ENCODE measurements at places on chromosomes 5 and 9.

- DNase-seq = no peak
Observed at GRCh38 chr9:72996684-72997314, 43.9 kb upstream of the ALDH1A1 start.

- DNase-seq = no peak
Observed at GRCh38 chr5:14859980-14860379, 11.6 kb downstream of the ANKH start.

DNA sequence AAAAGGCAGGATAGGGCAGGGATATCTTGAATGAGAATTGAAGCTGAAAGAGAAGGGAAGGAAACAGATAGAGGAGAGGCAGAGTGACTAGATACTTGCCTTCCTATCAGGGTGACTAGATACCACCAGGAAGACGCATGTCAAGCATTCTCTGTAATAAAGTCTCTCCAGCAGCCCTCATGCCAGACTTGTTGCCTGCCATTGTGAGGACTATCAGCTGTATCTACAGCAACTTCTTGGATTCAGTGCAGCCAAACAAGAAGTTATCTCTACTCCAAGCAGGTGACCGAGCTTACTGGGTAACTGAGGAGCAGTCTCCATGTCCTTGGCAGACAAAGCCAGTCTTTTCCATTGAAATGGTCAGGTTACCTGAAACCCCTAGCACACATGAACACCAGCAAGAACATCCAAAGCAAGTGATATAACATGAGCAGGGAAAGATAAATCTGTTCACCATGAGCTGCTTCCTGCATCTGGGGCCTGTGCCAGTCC lies 9.3 kb downstream of the SH3RF2 start:
- DNase-seq = no peak

DNA sequence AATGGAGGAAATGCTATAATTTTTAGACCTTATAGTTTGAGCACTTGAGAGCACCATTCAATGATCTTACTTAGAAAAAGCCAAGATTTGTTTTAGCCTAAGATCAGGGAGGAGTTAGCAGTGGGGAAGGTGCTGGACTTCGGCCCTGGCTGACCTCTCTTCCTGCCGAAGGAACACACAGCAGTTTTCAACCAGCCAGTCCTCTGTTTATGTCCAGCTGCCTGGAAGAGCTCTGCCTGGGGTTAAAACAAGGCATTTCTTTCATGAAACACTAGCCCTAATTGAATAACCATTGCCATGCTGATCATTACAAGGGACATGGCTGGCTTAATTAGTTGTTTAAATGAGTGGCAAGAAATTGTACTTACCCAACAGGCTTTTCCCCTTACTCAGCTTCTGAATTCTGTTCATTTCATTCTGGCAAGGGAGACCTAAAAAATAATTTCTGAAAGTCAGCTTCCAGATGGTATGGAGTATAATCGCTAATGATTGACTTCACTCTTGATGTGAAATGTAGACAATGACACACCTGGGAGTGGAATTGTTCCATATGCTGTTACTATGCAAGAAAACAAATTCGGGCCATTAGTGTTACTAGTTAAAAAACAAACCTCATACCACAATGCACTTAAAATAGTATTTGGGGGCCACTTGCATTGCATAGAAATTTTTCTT lies 514.2 kb downstream of the SPOCK1 start:
- no peak for DNase-seq

DNA sequence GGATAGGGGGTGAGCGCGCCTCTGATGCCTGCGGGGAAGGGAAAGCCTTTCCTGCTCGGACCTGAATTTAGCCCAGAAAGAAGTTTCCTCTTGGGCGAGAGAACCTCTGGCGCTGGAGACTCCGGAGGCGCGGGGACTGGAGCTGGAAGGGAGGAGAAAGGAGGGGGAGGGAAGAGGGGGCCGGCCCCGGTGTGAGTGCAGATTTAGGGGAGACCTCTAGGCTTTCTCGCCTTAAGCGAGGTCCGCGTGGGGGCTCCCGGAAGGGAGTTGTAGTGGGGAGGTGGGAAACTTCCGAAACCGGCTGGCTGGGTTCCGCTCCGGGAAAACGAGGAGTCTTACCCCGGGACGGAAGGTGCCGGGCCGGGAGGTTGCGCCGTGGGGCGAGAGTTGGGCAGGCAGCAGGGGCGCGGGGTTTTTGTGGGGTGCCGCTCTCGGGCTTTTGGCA lies 1.3 kb downstream of the PCSK5 start:
- peak; percentile 35 for DNase-seq

DNA sequence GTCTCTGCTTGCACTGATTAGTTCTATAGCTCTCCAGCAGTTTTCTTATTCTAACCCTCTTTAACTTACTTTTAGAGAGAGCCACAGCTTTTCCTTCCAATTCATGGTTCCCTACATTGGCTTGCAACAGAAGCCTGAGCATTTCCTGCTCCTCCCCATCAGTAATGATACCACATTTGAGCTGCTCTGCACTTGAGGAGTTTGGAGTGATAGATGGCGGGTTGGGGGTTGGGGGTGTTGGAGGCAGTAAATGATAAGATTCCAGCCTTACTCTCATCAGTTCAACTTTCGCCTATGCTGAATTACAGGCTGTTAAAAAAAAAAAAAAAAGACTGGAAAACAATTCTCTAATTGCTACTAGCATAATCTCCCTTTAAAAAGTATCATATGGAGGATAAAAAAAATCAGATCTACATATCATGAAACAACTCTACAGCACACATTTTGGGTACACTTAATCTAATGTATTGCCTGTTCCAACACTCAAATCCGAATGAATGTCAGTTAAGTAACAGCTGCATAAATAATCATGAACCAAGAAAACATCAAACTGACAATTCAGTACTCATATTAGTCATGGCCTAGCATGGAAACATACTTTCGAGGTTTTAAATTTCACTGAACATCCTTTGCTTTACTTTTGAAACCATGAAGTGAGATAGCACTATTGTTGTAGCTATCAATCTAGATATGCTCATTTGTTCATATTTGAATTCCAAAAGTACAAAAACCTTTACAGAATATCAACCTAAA lies 224.7 kb downstream of the NFIB start:
- DNase-seq = no peak

DNA sequence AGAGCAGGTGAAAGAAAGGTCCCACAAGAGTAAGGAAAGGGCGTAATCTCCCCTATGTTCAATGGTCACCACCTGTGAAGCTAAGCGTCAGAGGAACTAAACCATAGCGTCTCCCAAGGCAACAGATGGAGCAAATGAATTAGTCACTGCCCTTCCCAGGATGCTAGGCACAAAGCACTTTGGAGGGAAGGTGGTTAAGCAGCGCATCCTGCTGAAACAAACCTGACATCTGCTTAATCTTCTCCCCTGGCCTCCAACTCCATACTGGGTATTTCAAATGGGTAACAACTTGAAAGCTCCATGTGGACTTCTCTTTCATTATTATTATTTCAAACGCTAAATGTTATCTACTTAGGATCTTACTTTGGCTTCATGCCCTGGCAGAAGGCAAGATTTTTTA lies 227.3 kb downstream of the MLLT3 start:
- DNase-seq = no peak

GRCh38 chr5:76663573-76663972 lies 40.4 kb upstream of the F2RL2 start:
- peak; percentile 22 for DNase-seq

GRCh38 chr9:22142671-22143070 lies 133.6 kb upstream of the CDKN2B start:
- DNase-seq = peak; percentile 24

DNA sequence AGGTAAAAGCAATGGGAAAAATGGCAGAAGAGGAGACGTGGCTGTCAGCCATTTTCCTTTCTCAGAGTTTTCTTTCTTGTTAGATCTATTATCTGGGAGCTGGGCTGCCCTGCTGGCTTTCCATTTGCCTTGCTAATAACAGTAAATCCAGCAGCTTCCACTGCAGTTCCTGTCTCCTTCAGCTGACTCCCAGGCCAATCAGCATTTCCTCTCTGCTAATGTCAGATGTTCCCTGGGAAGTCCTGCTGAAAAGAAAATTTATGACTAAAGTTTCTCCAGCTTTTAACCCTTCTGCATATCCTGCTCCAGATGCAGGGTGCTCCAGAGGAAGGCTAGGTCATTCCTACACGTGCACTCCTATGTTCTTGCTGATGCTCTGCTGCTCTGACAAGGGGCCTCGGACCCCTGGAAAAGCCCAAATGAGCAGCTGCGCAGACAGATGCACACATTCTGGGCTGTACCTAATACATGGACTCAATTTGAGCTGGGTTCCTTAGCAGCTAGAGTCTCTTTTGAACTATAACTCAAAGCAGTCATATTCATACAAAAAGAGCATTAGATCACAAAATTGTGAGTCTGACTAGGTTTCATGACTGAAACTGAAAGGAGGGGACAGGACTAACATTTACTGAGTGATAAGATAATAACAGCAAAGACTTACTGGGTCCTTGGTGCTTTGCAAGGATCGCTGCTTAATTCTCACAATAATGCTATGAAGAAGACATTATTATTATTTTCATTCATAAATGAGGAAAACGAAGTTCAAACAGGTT lies 182.2 kb downstream of the MAPKAP1 start:
- no peak for DNase-seq

All from RKO (cell line).